Cardiac muscle cell (in vitro differentiated cells and primary cell): ENCODE measurements at places on chromosomes 5 and 9. TPM values are rescaled to one million over a fixed set of nuclear protein-coding genes. Genes with fewer than 3 reads are reported as not detected.

Gene PCDHGB6
- total RNA-seq, result 28.7 and 48.6 TPM in 2 replicates

GRCh38 chr5:97931829-97932228 is 748.8 kb upstream of the RIOK2 start:
- no peak for DNase-seq

GRCh38 chr9:110029429-110029955 is 178.5 kb downstream of the C9orf152 start:
- peak; percentile 96 for DNase-seq

Gene FAF2
- total RNA-seq, result 24.0 and 26.1 TPM in 2 replicates

GRCh38 chr5:55608595-55609349 is 74.0 kb upstream of the PLPP1 start:
- DNase-seq, result no peak

Gene CYLC2
- not detected in 2 replicates for total RNA-seq

- DNase-seq, result no peak
These were observed 276.9 kb upstream of the DAP start for GRCh38 chr5:11037941-11038340.

- DNase-seq, result no peak
These were observed 187.0 kb upstream of the S1PR3 start for GRCh38 chr9:88804254-88804596.

Gene PCDHGA9
- 1.1 and 1.8 TPM in 2 replicates for total RNA-seq

Gene SGCD
- total RNA-seq, result 1.3 and 1.9 TPM in 2 replicates

DNA sequence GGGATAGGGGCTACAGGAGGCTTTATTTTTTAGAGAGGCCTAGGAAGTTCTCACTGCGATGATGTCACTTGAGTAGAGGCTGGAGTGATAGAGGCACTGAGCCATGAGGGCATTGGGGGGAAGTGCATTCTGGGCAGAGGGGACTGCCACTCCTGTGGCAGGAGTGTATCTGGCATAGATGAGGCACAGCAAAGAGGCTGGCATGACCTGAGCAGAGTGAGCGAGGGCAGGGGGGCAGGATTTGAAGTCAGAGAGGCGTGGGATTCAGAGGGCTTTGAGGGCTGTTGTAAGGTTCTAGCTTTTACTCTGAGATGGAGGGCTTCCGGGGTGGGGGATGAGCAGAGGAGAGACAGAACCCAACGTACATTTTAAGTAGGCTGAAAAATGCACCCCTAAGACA is 91.9 kb upstream of the SH3PXD2B start:
- DNase-seq, result no peak

- DNase-seq, result no peak
These were observed 52.4 kb upstream of the TRAF1 start for GRCh38 chr9:120978987-120979386.

GRCh38 chr5:50476549-50476948 is 35.5 kb upstream of the EMB start:
- DNase-seq, result no peak

DNA sequence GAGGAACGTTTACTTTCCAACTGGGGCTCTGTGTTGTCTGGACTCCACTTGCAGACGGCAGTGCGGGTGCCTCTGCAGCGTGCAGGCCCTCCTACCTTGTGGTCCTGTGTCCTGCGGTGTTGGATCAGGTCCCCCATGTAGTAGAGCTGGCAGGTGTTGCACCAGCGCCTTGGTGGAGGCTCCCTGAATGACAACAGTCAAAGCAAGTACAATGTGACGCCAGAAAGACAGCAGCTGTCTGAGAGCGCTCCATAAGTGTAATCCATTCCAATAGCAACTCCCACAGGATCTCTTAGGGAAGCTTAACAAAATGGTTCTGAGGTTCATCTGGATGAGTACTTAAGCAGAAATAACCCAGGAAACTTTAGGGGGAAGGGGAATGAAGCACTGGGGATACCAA is 9.9 kb downstream of the BBLN start:
- no peak for DNase-seq

Gene MLANA
- not detected in 2 replicates for total RNA-seq

DNA sequence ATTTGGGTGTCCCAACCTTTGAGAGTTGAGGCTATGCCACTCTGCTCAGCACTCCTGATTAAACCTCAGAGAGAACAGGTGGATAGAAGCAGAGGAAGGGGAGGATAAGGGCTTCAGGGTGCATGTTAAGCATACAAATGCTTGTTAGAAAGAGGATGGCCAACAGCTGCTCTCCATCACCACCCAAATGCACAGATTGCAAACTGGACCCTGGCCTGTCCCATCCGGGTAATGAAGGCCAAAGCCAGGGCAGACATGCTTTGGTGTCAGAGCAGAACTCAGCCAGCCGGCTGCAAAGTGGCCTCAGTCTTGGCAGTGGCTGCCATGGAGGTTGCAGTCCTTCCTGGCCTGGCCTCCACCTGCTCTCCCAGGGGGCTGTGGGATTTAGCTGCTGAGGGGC is 84.3 kb downstream of the SIL1 start:
- no peak for DNase-seq

DNA sequence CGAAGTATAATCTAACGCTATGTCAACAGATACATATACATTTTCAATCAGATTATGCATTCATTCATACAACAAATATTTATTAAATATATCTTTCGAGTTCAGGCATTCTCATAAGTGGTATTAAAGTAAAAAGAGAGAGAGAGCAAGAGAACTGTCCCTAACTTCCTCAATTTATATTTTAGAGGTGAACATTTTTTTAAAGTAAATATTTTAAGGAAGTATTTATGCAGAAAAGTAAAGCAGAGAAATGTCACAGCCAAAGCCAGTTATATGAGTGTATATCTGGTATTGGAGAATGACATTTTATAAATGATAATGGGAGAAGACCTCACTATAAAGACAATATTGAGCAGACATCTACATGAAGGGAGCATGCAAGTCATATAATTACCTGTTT is 667.3 kb upstream of the CDH9 start:
- no peak for DNase-seq

DNA sequence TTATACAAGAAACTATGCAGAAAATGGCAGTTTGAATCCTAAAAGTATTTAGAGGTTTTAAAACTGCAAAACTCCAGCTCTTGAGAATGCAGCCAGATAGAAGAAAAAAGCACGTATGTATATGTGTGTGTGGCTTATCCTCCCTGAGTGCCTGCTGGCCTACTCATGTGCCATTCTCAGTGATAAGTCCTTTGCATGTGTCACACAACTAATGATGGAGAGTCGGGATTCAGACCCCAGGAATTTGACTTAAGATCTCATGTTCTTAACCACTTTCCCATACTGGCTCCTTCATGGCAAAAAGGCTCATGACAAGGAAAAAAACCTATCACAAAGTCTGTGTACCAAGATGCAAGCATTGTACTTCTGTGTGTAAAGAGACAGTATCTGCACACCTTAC is 26.6 kb downstream of the SMARCA2 start:
- no peak for DNase-seq

GRCh38 chr9:2236850-2237249 is 221.7 kb downstream of the SMARCA2 start:
- DNase-seq, result no peak

DNA sequence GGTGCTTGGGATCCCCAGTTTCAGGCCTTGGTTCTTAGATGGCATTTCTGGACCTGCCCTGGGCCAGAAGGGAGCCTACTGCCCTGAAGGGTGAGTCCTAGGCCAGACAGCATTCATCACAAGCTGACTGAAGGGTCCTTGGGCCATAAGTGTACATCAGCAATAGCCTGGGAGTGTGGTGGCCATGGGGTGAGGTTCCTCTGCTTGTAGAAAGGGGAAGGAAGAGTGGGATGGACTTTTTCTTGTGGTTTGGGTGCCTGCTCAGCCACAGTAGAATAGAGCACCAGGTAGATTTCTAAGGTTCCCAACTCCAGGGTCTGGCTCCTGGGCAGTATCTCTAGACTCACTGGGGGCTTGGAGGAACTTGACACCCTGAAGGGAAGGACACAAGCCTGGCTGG is 95.2 kb upstream of the PHF24 start:
- DNase-seq, result no peak

Gene AIF1L
- 14.2 and 14.3 TPM in 2 replicates for total RNA-seq

GRCh38 chr9:98101868-98102273 is 17.2 kb downstream of the TRIM14 start:
- no peak for DNase-seq

GRCh38 chr9:134840511-134840910 is 40.1 kb upstream of the FCN2 start:
- DNase-seq, result no peak

DNA sequence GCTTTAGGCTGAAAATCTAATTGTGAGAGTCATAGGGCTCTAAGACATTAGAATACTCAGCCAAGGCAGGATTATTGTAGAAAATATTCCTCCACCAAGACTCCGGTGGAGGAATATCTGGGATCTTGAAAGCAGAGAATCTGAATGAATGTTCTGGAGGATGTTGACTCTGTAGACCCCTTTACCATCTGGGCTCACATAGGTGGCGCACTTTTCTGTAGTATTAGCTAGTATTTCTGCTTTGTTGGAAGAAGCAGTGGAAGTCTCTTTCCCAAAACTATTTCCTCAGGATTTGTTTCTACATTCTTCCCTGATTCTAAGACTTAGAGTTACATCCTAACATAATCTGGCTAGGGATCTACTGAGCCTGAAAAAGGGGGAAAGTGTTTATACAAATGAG is 752.4 kb upstream of the SEMA6A start:
- no peak for DNase-seq

GRCh38 chr5:150192462-150192861 is 2.6 kb downstream of the SLC6A7 start:
- DNase-seq, result no peak

DNA sequence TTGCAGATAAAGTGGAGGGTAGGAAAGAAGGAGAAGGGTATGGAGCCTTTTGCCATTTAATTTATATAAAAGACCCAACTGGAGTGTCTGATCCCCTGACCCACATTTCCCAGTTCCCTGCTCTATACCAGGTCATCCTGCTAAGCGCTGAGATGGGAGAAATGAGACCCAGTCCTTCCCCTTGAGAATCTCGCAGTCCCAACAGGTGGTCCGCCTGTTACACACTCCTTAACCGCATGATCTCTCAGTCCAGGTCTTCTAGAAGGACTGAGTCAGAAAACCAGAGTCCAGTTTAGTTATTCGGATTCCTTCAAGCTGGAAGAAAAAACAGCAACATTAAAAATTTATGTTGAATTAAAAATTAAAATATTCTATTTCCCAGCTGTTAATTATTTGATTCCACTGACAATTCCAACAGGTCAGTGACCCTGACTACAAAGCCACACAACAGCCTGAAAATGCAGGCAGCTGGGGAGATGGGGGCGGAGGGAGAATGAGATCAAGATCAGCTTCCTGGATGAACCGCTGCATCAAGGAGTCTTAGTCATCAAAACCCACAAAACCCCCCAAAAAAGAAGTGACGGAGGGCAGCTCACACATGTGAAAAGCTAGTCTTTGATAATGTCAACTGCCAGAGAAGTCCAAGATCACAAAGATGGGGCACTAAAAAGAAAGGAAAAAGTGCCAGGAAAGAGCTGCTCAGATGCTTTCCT is 44.0 kb downstream of the GGTA1 start:
- no peak for DNase-seq

DNA sequence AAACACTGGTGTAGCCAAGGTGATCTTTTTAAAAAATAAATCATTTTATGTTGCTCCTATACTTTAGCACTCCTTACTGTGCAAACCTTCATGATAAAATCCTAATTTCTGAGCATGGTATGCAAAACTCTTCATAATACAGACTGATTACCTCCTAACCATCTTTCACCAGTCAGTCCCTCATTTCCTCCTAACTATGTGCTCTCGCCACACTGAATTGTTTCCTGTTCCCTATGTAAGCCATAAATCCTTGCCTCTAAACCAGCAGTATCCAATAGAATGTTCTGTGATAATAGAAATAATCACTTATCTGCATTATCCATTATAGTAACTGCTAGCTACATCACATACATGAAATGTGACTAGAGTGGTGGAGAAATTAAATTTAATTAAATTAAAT is 10.7 kb downstream of the AP3B1 start:
- no peak for DNase-seq

DNA sequence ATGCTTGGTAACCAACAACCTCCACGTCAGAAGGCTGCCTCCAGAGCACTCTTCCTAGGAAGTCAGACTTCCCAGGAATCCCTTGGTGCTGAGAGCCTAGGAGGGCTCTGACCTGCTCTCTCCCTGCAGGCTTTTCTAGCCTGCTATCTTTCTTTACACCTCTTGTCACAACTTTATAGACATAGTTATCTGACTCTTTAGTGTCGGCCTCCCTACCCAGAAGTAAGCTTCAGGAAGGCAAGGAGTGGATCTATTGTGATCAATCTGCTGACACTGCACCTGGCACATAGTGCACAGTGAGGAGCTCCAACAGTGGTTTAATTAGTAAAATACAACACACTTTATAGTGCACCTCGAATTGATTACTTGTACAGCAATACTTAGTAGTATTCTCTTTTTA is 2.3 kb downstream of the AFAP1L1 start:
- DNase-seq, result peak; percentile 24

Gene MPDZ
- 50.6 and 83.1 TPM in 2 replicates for total RNA-seq
